ENCODE measurements at places on chromosomes 12 and 14.

GRCh38 chr12:56661979-56662638 lies 16.3 kb upstream of the ATP5F1B start:
- DNase-seq, result no peak

- no peak for DNase-seq
These were observed 151.4 kb upstream of the SSTR1 start for GRCh38 chr14:38056270-38056669.

GRCh38 chr14:24379907-24380730 lies 12.1 kb downstream of the NFATC4 start:
- no peak for DNase-seq

DNA sequence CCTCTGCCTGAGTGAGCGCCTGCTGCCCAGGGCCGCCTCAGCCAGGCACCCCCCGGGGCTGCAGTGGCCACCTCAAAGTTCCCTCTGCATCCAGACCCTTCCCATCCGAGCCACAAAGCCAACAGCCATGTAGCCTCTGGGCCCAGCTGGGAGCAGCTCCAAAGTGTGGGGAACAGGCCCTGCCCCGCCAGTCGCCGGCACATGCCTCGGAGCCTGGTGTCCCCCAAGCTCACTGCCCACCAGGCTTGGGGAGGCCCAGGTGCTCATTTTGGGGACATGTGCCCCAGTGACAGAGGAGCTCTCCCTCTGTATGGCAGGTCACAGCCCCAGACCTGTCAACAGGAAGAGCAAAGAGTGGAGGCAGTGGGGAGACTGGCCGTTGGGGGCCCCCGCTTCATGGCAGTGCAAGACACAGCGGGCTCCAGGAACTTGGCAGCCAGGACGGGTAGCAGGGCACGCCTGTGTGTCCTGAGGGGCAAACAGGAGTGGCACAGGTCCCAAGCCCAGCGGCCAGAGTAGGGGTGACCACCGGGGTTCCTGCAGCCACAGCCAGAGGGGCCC lies 29.9 kb downstream of the JAG2 start:
- DNase-seq, result no peak

- no peak for DNase-seq
These were observed 27.6 kb upstream of the KRT78 start for GRCh38 chr12:52876372-52876771.

- DNase-seq, result no peak
These were observed 203.0 kb downstream of the SNAPC1 start for GRCh38 chr14:61965030-61965745.

GRCh38 chr14:51533872-51534553 lies 117.7 kb upstream of the FRMD6 start:
- no peak for DNase-seq

DNA sequence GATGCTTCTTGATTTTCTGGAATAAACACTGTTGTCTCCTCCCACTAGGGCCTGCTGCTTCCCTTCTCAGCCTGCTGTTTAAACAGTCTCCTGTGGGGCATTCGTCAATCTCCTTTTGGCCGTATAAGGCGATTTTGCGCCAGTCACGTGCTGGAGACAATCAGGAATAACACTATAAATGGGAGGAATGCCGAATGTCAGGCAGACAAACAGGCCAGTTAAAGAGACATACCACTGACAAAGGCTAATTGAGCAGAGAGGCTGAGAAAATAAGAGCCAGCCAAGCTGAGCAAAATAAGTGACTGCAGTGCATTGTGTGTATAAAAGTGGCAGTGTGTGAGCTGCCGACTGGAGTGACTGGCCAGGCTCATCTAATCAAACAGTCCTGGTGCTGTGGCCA lies 23.3 kb downstream of the DMAC2L start:
- DNase-seq, result no peak

DNA sequence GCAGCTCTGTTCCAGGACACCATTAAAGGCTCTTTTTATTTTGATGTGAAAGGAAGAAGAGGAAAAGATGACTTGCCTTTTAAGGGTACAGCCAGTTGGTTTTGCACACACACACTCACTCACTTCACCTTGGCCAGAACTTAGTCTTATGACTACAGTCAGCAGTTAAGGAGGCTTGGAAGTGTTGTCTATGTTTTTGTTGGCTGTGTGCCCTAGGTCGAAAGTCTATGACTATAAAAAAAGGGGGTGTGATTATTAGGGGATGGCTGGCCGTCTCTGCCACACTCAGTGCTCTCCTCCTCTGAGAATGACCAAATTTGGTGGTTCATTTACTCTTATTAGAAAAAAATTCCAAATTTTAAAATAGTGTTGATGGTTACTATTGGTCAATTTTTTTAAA lies 139.5 kb upstream of the OTX2 start:
- no peak for DNase-seq

- DNase-seq, result no peak
These were observed 36.2 kb upstream of the KCNH3 start for GRCh38 chr12:49502590-49502989.

GRCh38 chr12:65113621-65114035 lies 7.5 kb downstream of the WIF1 start:
- DNase-seq, result no peak

GRCh38 chr12:122021193-122021821 lies 377 bp upstream of the BCL7A start:
- DNase-seq, result no peak

- no peak for DNase-seq
These were observed 159.1 kb upstream of the LMNTD1 start for GRCh38 chr12:25712169-25712568.

DNA sequence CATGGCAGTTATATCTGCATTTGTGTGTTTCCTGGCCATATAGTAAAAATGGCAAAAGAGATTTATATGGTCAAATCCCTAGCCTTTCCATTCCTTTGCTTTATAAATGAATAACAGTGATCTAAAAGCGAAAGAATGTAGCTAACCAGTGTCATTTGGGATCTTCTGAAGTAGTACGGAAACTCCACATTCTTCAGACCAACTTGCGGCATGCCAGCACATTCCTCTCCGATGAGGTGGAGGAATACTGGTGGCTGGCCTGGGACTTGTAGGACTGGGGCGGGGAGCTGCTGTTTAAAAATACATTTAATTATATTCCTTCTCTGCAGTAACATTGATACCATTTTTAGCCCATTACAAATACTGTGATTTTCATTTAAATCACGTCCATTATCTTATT lies 85.3 kb downstream of the SAMD4A start:
- no peak for DNase-seq

DNA sequence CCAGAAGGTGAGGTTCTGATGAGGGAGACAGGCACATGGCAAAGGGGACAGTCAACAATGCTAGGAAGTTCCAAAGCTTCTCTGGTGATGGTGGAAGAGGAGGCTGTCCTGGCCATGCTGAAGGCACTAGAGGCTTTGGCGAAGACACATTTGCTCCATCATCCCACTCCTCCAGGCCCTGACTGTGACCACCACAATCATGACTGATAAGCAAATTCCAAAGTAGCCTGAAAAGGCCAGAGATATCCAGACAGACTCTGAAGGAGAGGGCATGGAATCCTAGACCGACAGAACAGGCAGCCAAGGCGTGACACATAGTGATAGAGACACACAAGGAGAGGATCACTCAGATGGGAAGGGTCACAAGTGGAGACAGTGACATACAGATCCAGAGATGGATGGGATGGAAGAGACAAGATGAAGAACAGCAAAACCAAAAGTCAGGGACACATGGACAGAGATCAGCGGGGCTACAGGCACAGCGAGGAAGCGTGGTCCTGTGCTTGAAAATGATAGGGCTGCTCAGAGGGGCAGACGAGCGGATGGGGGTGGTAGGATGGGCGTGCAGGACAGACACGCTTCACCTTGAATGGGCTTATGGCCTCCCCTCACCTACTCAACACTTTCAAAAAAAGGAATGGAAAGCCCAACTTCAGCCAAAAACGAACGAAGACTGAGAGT lies 1.3 kb downstream of the ZFHX2 start:
- DNase-seq, result no peak

DNA sequence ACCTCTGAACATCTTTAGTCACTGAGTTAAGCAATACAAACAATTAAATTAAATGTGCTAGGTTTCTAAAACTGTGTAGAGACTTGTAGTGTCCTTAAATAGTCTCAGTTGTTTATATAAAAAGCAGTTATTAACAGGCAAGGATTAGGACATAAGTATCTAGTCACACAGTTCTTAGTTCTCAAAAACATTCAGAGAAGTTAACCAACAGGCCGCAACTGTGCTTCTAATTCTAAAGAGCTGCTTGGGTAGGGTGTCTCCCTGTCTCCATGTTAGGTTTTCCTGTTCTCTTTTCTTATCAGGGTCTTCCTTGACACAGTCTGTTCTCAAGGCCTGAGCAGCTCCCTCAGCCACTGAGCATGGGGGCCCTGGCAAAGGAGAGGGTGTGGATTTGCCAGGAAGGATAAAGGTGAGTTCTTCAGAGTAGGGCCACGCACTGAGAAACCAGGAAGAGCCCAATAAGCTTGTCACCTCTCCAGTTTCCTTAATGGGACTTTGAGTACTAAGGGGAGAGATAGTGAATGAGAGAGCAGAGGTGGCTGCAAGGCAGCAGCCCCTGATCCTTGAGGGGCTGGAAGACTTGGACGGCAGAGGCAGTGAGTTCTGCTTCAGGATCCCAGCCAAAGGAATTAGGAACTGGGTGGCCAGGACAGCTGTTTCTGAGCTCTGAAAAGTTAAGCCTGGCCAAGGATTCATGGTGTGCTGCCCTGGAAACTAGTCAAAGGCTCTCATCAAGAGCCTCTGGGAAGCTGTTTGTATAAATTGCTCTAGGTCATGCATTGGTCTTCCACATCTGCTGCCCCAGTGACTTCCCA lies 177.3 kb downstream of the MYRFL start:
- no peak for DNase-seq

GRCh38 chr14:26888592-26888991 lies 290.8 kb upstream of the NOVA1 start:
- DNase-seq, result no peak

- no peak for DNase-seq
These were observed at the start of the genes FOXA1 and TTC6 for GRCh38 chr14:37594971-37595808. Gene FOXA1 (minus strand): TSS chr14:37595249. CDS start chr14:37594972, 277 bp downstream. Gene TTC6 (plus strand): TSS chr14:37595629. CDS start chr14:37622065, 26,436 bp downstream.

GRCh38 chr14:94839348-94839747 lies 69.4 kb upstream of the GSC start:
- DNase-seq, result no peak

DNA sequence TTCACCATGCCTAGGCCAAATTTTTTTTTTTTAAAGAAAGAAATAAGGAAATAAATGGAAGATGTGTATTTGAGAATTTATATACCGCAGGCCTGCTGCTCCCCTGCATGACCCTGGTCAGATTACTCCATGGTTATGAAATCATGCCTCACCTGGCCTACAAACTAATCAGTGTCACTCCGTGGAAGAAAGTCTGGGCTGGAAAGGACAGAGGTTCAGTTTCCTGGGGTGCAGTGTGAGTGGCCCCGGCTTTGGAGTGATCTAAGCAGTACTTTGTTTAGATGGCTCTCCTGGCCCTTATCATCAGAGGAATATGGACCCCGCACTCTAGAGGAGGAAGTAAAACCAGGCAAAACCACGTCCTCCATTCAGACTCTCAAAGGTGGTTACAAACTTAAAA lies 9.6 kb downstream of the APOBEC1 start:
- DNase-seq, result no peak

- no peak for DNase-seq
These were observed 492 bp upstream of the BTBD6 start for GRCh38 chr14:105247715-105248367.

GRCh38 chr12:12749433-12749832 lies 32.3 kb downstream of the CDKN1B start:
- no peak for DNase-seq

- no peak for DNase-seq
These were observed 82.5 kb downstream of the MAP3K9 start for GRCh38 chr14:70726651-70727375.

DNA sequence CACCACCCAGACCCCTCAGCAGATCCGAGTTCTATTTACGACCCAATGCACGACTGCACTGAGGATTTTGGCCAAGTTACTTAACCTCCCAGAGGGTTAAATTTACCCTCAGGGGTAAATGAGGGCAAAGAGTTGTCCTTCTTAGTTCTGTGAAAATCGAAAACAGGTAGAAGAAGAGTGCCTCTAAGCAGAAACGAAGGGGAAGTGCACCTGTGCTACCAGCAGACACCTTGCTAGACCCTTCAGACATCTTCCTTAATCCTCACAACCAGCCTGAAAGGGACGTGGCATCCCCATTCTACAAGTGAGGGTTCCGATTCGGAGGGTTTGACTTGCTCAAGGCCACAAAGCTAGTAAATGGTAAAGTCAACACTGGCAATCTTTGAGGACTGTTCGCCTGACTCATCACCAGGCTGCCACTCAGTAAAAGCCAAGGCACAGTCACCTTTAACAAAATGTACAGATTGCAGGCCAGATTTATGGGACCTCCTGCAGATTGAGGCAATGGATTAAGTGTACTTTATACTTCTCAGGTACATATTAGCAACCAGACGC lies 1.6 kb downstream of the GSG1 start:
- no peak for DNase-seq

DNA sequence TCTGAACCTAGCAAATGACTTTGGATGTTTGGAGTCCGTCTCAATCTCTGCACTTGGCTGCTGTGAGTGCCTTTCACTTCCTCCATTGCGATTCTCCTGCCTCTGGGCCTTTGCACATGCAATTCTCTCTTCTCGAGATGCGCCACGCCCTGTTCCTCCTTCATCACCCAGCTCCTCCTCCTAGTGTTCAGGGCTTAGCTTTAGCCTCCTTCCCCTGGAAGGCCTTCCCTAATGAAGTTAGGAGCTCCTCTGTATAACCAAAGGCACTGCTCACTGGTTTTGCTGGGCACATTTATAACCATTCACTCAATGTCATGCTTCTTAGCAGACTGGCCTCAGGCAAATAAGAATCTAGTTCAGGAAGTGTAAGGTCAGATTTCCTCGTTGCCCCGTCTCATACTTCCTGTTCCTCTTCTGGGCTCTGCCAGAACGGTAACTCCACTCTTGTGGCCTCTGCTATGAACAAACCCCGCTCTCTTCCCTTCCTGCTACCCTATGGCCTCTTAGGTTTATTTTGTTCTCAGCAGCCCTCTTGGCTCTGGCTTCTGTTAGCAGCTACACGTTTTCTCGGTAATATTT lies 171.4 kb downstream of the CRADD start:
- no peak for DNase-seq

GRCh38 chr12:25436206-25437030 lies 116.7 kb downstream of the LMNTD1 start:
- no peak for DNase-seq

- no peak for DNase-seq
These were observed 1.8 kb upstream of the FBXO21 start for GRCh38 chr12:117192057-117192456.

- peak; percentile 32 for DNase-seq
These were observed at the start of gene PLBD1 for GRCh38 chr12:14567351-14568162. Gene PLBD1 (minus strand): TSS chr12:14567883. CDS start chr12:14567696, 187 bp downstream.

DNA sequence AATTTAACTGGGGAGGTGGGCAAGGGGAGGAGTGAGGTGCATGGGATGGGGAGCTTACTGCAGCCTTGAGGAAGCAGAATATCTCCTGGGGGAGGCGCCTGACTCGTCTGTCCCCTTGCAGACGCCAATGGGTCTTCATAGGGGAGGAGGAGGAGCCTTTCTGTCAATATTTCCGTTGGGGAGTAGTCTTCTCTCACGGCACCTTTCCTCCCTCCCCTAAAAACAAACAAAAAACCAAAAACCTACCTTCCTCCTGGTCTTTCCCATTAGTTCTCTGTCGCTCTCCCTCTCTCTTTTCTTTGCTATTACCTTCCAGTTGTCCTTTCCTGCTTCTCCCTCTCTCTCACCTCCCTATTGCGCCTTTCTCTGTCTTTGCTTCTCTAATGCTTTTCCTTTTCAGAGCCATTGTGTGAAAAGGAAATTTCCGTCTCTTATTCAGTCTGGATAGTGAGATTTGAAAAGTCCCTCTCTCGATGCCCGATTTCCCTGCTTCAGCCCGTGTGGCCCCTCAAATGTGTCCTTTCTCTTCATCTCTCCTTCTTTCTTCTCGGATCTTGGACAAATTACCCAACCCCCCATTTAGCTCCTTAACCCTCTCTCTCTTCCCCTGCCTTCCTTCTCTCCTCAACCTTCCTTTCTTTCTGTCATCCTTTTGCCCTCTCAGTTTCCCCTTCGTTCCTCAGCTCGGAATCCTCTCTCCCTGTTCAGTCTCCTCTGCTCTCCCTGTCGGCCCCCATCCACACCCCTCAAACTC lies 5.9 kb downstream of the GPR84 start:
- DNase-seq, result no peak

All from GM12892 (cell line).